ENCODE measurements at places on chromosomes 6 and 20. TPM values are rescaled to one million over a fixed set of nuclear protein-coding genes. Genes with fewer than 3 reads are reported as not detected.
A peak's percentile ranks its signal among the peaks of the same experiment; 100 is the strongest.

DNA sequence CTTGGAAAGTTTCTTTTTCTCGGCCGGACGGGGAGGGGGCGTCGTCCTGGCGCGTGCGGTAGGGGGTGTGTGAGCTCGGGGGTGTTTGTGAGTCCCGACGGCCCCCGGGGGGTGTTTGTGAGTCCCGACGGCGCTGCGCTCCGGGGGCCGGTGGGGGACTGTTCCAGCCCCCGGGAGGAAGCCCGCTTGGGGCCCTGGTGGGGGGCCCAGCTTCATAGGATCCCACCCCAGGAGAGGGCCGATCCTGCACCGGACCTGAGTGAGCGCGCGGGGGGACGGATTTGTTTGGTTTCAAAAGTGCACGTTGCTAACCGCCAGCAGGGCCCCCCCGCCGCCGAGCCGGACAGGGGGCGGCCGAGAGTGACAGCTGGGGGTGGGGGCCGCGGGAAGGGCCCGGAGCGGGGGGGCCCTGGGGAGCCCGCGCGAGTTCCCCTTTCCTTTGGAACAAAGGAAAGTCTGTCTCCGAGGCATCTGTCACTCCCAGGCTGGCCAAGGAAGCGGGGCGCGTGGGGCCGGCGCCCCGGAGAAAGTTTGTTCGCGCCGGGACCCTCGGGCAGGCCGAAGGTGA, 485 bp downstream of the TGIF2 start:
- H3K27me3 ChIP-seq = no peaks in the 10 kb centered on the region
- H3K27ac ChIP-seq = peak overlapping the region; percentile 75

- H3K27me3 ChIP-seq = no peaks in the 10 kb centered on the region
- no peak overlapping the region for H3K4me3 ChIP-seq
- H3K4me1 ChIP-seq = no peaks in the 10 kb centered on the region
- no peak for DNase-seq
Measured at GRCh38 chr6:46189726-46190125, 18.9 kb upstream of the ENPP5 start.

- no peaks in the 10 kb centered on the region for H3K4me1 ChIP-seq
- no peak overlapping the region for H3K27ac ChIP-seq
- H3K27me3 ChIP-seq = no peaks in the 10 kb centered on the region
- H3K4me3 ChIP-seq = no peak overlapping the region
- no peak for DNase-seq
Measured at GRCh38 chr20:20148779-20149178, 96.4 kb downstream of the CFAP61 start.

DNA sequence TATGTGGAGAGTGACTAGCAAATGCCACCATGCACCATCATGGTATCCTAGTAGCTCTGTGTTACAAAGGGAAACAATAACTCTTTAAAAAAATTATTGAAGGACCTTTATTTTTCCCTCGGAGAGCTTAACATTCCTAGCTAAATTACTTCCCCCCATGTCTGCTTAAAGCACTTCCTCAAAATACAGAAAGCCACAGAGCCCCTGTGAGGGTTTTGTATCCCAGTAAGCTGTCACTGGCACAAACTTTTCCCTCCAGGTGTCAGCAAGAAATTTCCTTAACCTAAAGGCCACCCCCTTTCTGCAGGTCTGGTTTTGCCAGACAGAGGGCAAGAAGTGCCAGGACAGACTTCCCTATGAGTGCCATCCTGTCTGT, 340.0 kb upstream of the PRDM1 start:
- H3K4me3 ChIP-seq = no peak overlapping the region
- H3K4me1 ChIP-seq = no peaks in the 10 kb centered on the region
- no peak overlapping the region for H3K27ac ChIP-seq

DNA sequence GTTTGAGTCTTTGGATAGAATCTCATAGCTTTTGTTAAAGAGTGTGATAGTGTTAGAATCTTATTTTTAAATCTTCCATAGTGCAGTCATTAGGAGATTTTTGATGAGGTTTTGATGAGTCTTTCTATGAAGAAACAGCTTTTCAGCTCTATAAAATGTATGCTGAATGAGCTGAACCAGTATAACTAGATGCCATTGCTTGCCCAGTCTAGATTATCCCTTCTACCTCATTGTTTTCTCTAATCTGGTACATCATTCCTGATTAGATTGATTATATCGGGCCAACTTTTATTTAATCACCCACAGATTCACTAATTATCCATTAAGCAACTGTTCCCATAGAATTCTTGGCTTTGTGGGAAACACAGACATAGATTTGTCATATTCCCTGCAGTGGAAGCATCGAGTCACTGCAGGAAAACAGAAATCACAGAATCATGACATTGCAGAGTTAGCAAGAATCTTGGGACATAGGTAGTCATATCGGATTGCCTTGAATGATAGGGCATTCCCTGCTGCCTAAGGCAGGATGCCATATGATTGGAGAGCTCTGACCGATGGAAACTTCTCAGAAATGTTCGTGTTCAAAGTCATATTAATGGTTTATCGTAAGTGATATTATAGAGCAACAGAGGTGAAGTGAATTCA, 882.7 kb upstream of the FLRT3 start:
- H3K36me3 ChIP-seq = no peaks in the 10 kb centered on the region
- H3K27me3 ChIP-seq = no peaks in the 10 kb centered on the region
- no peak overlapping the region for H3K4me3 ChIP-seq
- H3K4me1 ChIP-seq = no peaks in the 10 kb centered on the region
- H3K27ac ChIP-seq = no peak overlapping the region

TRDN gene
- total RNA-seq = 417 TPM

FOXC1 gene
- 3.5 TPM for total RNA-seq

- no peak overlapping the region for H3K27ac ChIP-seq
- no peaks in the 10 kb centered on the region for H3K27me3 ChIP-seq
- no peaks in the 10 kb centered on the region for H3K4me1 ChIP-seq
Measured at GRCh38 chr6:106244931-106245330, 80.6 kb downstream of the ATG5 start.

- H3K4me1 ChIP-seq = peaks cover 9% of the 10 kb centered on the region
- H3K4me3 ChIP-seq = no peak overlapping the region
- H3K36me3 ChIP-seq = no peaks in the 10 kb centered on the region
- no peak for DNase-seq
- H3K27ac ChIP-seq = no peak overlapping the region
- no peaks in the 10 kb centered on the region for H3K27me3 ChIP-seq
Measured at GRCh38 chr6:144248003-144248402, 37.1 kb upstream of the UTRN start.

DNA sequence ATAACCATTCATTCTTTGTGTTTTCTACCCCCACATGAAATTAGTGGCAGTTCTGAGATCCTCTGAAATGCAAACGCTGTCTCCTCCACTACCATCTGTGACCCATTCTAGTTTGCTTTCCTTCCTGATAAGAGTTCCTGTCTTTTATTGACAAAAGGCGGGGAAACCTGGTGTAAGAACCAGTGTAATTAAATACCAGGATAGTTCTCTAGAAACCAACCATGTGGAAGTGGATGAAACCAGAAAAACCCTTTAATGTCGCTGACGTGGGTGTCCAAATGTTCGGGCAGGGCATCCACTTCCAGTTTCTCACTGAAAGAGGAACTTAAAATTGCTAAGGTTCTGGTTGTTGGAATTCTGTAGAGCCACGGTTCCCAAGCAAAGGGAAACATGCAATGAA, 79.1 kb downstream of the TNFRSF21 start:
- no peaks in the 10 kb centered on the region for H3K4me1 ChIP-seq
- DNase-seq = no peak
- no peak overlapping the region for H3K4me3 ChIP-seq
- no peaks in the 10 kb centered on the region for H3K27me3 ChIP-seq
- H3K36me3 ChIP-seq = no peaks in the 10 kb centered on the region
- no peak overlapping the region for H3K27ac ChIP-seq

EEF1A2 gene
- total RNA-seq = 1,331 TPM

- no peak overlapping the region for H3K27ac ChIP-seq
- no peak for DNase-seq
- no peaks in the 10 kb centered on the region for H3K36me3 ChIP-seq
Measured at GRCh38 chr6:165206798-165207197, 102.6 kb downstream of the C6orf118 start.

GRCh38 chr6:29995340-29995777, 53.0 kb downstream of the HLA-A start:
- H3K4me3 ChIP-seq = no peak overlapping the region
- H3K36me3 ChIP-seq = no peaks in the 10 kb centered on the region
- DNase-seq = no peak
- H3K4me1 ChIP-seq = no peaks in the 10 kb centered on the region

DNA sequence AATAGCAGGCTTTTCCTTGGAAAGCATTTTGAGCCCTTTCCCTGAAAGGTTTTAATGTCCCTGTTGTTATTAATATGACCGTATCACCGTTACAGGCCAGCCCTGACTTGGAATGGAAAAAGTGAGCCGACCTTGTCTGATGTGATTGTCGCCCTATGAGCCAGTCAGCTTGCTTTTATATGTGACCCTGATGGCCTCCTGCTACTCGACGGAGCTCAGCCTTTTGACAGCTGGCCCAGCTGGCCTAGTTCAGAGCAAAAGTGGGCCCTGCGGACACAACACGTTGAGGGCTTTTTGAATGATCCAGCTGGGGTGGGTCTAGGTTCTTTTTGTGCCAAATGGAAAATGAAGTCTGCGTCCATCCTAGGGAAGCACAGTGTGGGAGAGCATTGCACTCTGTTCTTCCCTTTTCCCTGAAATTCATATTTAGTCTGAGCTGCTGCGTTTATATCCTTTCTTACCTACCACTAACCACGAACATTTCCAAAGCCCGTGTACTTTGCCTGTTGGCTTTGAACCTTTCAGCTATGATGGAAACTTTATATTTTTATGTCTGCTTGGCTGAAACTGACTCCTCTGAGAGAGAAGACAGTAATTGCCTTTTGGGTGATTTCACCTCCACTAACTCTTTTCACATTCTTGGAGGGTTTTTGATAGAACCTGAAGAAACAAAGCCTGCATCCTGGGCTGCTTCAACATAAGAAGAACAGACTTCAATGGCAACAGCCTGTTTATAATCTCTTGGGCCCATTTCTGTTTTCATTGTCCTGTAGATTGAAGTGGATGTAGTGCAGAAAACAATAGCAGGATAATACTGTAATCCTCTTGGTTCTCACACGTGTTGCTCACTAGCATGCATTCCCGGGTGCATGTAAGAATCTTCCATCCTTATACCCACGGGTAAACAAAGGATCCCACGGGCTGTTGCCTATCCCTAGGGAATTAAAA, 121.8 kb upstream of the HDGFL1 start:
- no peak overlapping the region for H3K4me3 ChIP-seq
- H3K27ac ChIP-seq = peak overlapping the region; percentile 46
- DNase-seq = peak; percentile 59
- H3K36me3 ChIP-seq = no peaks in the 10 kb centered on the region
- H3K27me3 ChIP-seq = no peaks in the 10 kb centered on the region

MROH8 gene
- 3.5 TPM for total RNA-seq

TIAM2 gene
- total RNA-seq = 12.6 TPM

DNA sequence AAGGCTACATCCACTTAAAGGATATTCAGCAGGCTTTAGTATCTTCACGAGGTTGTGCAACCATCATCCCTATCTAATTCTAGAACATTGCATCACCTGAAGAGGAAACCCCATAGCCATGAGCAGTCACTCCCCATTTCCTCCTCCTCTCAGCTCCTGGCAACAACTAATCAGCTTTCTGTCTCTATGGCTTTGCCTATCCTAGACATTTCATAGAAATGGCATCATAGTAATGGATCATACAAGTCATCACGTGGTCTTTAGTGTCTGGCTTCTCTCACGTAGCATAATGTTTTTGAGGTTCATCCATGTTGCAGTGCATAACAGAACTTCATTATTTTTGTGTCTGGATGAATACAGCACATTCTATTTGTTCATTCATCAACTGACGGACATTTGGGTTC, 20.5 kb downstream of the SNAI1 start:
- no peak for DNase-seq
- H3K27ac ChIP-seq = peak overlapping the region; percentile 5
- H3K4me3 ChIP-seq = no peak overlapping the region
- H3K36me3 ChIP-seq = no peaks in the 10 kb centered on the region

- H3K4me1 ChIP-seq = no peaks in the 10 kb centered on the region
- no peak overlapping the region for H3K4me3 ChIP-seq
- H3K27me3 ChIP-seq = no peaks in the 10 kb centered on the region
- no peak overlapping the region for H3K27ac ChIP-seq
- no peaks in the 10 kb centered on the region for H3K36me3 ChIP-seq
Measured at GRCh38 chr20:43752561-43753301, 25.9 kb upstream of the GTSF1L start.

DNA sequence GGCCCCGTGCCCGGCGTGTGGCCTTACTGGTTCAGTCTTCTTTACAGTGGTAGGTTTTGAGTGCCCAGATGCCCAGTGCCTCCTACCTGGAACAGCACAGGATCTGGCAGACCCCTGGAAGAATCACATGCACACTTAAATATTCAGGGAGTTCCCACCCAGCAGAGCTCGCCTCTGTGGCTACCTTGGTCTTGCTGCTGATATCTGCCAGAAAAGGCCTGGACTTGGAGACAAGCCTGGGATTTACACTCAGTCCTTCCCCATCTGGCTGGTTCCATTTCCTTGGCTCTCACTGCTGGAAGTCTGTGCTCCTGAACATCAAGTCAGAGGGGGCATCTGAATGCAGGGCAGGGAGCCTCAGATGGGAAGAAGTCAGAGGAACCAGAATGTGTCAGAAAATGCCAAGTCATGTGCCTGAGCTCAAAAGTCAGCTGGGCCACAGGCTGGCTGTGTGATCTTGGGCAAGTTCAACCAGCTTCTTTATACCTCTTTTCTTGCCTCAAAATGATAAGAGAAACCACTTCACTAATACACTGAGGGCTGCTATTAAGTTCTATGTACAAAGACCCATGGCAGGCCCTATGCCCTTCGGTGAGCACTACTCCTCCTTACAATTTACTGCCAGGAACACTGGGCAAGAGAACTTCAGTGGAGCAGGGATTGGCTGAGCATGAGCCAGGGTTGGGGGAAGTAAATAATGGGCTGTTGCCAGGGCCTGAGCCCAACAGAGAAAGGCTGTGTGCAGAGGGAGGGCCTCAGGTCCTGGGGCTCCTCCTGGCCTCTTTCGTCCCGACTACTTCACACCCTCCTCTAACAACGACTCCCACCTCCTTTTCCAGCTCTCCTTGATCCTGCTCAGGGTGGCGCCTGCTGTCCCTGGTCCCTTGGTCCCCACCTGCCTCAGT, 158.1 kb upstream of the PROKR2 start:
- no peak overlapping the region for H3K27ac ChIP-seq
- peaks cover 3% of the 10 kb centered on the region for H3K27me3 ChIP-seq
- no peak for DNase-seq
- H3K4me1 ChIP-seq = no peaks in the 10 kb centered on the region
- H3K4me3 ChIP-seq = no peak overlapping the region

- no peak for DNase-seq
- H3K36me3 ChIP-seq = no peaks in the 10 kb centered on the region
- peak overlapping the region; percentile 57 for H3K27ac ChIP-seq
- H3K4me1 ChIP-seq = peaks cover 20% of the 10 kb centered on the region
- H3K4me3 ChIP-seq = no peak overlapping the region
- no peaks in the 10 kb centered on the region for H3K27me3 ChIP-seq
Measured at GRCh38 chr20:19734811-19735210, 23.2 kb upstream of the RIN2 start.

- no peaks in the 10 kb centered on the region for H3K36me3 ChIP-seq
- no peaks in the 10 kb centered on the region for H3K4me1 ChIP-seq
- no peaks in the 10 kb centered on the region for H3K27me3 ChIP-seq
- H3K4me3 ChIP-seq = no peak overlapping the region
- no peak overlapping the region for H3K27ac ChIP-seq
- DNase-seq = no peak
Measured at GRCh38 chr6:9252799-9253198, 817.5 kb upstream of the SLC35B3 start.

All from heart left ventricle (tissue), 16 donors.